IPS-NIHi11 (cell line): ENCODE measurements at places on chromosomes 7 and 10.

DNA sequence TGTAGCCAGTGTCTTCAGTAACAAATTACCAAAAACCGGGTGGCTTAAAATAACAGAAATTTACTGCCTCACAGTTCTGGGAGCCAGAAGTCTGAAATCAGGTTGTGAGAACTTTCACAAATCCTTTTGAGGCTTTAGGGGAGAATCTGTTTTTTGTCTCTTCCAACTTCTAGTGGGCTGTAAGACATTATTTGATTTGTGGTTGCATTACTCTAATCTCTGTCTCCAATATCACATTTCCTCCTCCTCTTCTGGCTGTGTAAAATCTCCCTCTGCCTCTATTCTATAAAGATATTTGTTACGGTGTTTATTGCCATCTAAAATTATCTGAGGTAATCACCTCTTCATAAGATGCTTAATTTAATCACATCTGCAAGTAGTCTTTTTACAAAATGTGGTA, 1039.6 kb upstream of the LRRN3 start:
- no peak for DNase-seq

DNA sequence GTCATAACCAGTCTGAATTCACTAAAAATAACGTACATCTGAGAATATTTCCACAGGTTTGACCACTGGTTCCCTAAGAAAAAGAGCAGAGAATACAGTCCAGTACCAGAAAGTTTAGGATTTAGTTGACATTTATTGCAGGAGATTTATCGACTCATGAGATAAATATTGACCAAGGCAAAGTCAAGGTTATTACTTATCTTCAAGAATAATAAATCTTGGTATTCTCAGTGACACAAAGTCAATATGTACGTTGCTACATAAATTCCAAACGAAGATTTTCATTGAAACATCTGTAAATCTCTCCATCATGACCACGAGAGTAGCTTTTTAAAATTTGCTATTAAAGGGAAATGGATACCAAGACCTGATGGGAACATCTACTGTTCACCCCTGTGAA, 39.4 kb upstream of the GRB10 start:
- no peak for DNase-seq

DNA sequence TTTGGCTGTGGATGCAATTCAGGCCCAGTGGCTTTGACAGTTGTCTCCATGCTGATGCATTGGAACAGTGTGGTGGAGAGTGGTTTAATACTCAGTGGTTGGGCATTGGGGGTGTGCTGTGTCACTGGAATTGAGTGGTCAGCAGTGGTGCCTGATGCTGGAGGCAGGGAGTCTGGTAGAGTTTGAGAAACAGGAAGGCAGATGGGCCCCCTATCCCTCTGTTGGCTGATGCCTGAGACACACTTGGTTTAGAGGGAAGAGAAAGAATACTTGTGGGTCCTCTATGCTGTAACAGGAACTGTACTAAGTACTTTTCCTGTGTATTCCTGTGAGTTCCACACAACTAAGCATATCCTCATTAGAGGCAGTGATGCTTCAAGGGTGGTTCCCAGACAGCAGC, 55.4 kb downstream of the EEPD1 start:
- no peak for DNase-seq

DNA sequence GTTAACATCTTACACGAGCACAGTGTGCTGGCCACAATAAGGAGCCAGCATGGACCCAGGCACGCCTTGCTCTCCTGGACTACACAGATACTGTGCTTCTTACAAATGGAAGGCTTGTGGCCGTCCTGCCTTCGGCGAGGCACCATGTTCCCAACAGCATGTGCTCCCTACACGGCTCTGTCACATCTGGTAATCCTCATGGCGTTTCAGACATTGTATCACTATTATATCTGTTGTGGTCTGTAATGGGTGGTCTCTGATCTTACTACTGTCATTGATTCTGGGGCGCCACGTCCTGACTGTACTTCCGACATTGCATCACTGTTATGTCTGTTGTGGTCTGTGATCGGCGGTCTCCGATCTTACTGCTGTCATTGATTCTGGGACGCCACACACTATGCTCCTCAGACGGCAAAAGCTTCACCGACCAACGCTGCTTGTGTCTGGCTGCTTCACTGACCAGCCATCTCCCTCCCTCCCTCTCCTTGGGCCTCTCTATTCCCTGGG, 195.4 kb downstream of the MAD1L1 start:
- DNase-seq = no peak

GRCh38 chr7:104367926-104368325, 39.5 kb downstream of the LHFPL3 start:
- DNase-seq = no peak

GRCh38 chr10:86215046-86215445, 151.5 kb downstream of the GRID1 start:
- DNase-seq = no peak

GRCh38 chr10:1058017-1058416, 1.8 kb downstream of the WDR37 start:
- no peak for DNase-seq

DNA sequence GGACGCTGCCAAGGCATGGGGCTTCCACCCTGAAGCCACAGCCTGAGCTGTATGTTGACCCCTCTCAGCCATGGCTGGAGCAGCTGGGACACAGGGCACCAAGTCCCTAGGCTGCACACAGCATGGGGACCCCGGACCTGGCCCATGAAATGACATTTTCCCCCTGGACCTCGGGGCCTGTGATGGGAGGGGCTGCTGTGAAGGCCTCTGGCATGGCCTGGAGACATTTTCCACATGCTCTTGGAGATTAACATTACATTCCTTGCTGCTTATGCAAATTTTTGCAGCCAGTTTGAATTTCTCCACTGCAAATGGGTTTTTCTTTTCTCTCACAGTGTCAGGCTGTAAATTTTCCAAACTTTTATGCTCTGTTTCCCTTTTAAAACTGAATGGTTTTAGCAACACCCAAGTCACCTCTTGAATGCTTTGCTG, 463.6 kb downstream of the ZWINT start:
- DNase-seq = no peak
